ENCODE measurements at places on chromosomes 4 and X.

DNA sequence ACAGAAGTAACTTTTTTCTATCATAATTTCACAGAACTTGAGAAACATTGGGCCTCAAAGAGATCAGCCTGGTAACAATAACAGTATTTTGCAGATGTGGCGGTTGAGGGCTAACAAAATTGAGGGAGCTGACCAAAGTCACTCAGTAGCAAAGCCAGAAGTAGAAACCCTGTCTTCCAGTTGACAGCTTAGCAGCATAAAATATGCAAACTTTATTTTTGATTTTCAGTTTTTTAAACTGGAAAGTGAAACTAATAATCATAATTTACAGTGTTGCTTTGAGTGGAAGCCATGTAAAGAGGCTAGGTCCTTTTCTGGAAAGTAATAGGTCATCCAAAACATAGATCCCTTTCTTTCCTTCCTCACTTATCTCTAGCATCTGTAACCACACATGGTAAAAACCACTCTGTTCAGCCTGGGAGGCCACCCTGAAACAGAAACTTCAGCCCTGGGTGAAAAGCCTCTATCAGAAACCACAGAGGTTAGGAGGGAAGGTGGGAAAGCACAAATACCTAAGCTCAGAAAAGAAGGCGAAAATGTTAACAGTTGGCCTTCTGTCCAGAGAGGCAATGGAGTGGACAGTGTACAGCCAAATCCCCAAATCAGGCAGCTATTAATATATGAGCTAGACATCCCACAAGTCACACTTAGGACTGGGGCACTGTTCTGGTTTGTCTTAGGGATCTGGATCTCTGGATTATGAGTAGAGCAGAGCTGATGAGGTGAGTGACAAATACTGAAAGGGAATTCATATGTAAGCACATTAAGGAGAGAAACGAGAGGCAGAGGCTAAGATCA lies 61.1 kb upstream of the ARSJ start:
- DNase-seq: no peak

- DNase-seq: no peak
Observed at GRCh38 chr4:94732358-94732698, 25.4 kb upstream of the BMPR1B start.

GRCh38 chrX:82961129-82961528 lies 547.0 kb upstream of the POU3F4 start:
- DNase-seq: no peak

DNA sequence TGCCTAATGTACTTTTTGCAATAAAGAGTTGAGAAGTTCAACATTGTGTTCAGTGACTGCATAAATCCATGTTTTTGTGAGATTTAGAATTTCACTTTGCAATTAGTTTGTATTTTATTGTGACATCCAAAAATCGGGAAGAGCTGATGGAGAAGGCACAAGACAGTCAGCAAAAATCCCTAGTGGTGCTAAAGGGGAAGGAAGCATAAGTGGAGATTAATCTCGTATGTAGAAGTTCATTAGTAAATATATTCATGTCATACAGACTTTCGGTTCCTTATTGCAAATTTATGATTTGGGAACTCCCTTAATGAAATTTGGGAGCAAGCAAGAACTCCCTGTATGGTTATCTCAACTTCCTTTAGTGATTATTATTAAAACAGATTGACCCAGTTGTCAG lies 57.8 kb upstream of the SLC39A8 start:
- DNase-seq: no peak

DNA sequence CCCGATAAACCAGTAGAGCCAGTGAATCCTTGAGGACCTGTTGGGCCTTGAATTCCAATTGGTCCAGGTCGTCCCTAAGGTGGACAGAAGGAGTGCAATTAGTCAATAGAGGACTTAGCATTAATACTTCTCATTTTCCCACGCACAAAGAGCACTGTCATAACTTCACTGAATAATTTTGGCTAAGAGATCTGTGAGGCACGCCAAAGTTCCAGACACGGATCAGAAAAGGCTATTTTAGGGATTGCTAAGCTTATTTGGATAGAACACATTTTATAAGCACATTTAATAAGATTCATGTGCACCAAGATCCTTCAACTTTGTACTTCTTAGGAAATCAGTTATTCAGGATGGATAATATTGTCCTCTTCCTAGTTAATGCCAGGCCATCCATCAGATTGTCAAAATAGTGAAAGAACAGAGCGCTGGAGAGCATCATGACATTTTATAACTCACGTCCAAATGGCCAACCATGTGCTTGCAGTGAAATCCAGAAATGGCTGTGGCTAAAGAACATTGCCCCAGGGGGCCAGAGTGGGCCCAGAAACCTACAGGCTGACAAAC lies 129.8 kb downstream of the ATG4A start:
- no peak for DNase-seq

- no peak for DNase-seq
Observed at GRCh38 chr4:35836596-35836995, 407.7 kb downstream of the ARAP2 start.

- DNase-seq: no peak
Observed at GRCh38 chr4:58749206-58749605, 1639.0 kb upstream of the IGFBP7 start.

GRCh38 chr4:99462875-99463464 lies 27.8 kb upstream of the ADH7 start:
- peak; percentile 63 for DNase-seq

DNA sequence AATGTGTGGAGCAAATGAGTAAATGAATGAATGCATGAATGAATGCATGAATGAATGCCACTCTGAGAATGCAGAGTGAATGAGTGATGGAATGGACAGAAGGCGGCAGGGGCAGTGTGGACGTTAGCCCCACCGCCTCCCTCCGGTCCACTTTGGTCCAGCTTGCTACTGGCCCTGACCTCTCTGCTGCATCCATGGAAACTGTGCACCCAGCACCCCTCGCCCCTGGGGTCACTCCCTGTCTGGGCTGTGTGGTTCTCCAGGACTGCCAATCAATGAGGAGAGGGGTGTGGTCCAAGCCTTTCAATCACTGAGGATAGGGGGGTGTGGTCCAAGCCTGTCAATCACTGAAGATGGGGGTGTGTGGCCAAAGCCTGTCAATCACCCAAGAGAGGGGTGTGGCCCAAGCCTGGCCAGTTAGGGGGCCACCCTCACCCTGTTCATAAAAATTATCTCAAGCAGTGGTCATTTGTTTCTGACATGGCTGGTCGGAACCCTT lies 39.2 kb upstream of the ASMTL start:
- DNase-seq: peak; percentile 82

DNA sequence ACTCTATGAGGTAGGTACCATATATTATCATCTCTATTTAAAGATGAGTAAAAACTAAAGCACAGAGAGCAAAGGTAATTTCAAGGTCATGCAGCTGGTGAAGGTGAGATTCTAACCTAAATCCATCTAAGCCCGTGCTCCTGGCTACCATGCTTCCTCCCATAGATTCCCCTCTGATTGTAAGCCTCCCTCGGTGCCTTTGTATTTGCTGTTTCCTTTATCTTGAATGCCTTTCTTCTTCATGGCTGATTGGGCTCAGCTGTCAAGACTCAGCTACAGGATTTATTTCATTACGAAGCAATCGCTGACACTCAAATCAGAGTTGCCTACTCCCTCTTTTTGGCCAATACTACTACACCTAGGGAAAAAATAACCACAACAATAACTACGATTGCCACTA lies 217.1 kb downstream of the ARAP2 start:
- no peak for DNase-seq

GRCh38 chrX:55778322-55778721 lies 60.8 kb downstream of the RRAGB start:
- no peak for DNase-seq

DNA sequence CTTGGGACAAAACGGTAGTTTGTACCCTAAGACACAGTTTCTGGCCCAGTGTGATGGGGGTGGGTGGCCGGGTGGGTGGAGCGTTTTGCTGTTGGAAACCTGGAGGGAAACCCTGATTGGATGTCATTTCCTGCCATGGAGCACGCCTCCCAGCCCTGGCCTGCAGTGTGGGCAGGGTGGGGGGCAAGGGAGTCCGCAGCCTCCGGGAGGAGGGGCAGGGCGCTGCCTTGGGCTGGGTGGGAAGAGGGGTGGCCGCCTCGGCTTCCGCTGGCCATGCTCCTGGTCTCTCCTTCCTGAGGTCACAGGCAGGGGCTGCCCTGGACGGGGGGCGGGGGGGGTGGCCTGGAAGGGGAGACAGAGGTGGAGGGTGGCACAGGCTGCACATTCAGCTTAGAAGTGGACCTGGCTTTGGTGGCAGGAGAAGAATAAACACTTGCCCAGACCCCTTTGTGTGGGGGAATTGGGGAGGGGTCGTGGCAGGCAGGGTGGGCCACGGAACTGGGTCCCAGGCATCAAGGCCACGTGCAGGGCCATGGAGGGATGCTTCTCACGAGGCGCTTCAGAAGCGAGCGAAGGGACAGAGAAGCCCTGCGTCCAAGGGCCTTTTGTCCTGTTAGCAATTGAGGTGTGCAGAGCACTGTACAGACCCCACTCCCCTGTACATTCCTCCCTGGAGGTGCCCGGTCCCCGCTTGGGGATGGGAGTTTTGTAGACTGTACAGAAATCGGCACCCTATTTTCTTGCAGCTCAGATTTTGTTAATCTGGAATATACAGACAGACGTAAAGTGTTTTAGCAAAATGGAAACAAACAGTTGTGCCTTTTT lies 6.2 kb downstream of the NAT8L start:
- no peak for DNase-seq

GRCh38 chr4:23224684-23225420 lies 532.1 kb downstream of the GBA3 start:
- DNase-seq: no peak

DNA sequence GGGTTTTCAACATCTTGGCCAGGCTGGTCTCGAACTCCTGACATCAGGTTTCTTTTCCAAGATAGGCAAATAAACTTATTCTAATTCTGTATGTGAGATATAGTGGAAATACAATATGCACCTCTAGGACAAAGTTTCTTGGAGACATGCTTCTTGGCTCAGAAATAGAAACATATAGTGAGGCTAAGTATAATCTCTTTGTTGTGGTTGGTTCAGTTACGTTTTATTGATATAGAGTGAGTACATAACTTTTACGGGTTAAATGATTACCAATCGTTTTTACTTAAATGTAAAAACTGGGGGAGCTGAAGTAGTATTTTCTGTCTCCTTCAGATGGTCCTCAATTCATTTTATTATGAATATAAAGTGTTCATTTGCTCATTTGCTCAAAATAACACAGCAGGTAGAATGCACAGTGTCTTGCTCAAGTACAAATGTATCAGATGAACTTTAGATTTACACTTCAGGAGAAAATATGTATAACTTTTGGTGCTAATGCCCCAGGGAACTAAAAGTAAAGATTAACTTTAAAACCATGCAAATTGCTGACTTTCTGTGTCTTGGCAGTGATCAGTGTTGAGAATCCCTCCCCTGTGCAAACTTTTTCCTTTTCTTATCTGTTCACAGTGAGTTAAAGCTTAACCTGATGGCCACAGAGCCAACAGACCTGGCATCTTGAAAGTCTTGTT lies 77.6 kb downstream of the AFF1 start:
- no peak for DNase-seq

DNA sequence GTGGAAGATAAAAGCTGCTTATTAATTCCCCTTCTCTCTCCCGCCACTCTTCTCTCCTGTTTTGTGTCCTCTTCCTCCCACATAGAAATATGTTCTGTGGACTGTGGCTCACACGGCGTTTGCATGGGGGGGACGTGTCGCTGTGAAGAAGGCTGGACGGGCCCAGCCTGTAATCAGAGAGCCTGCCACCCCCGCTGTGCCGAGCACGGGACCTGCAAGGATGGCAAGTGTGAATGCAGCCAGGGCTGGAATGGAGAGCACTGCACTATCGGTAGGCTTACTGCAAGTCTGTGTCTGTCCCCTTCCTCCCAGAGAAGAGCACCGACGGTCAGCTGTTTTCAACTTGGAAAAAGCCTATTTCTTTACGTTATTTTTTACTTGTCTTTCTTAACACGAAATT lies 229.1 kb downstream of the DCTD start:
- no peak for DNase-seq

DNA sequence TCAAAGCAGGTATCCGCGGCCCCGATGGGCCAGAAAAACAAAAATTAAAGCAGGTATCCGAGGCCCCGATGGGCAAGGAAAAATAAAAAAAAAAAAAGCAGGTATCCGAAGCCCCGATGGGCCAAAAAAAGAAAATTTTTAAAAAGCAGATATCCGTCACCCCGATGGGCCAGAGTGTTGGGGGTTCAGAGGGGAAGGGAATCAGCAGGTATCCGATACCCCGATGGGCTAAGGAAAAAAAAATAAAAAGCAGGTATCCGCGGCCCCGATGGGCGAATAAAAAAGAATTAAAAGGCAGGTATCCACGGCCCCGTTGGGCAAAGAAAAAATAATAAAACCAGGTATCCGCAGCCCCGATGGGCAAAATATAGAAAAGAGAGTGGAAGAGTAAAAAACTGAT lies 289.0 kb downstream of the CHIC1 start:
- no peak for DNase-seq

- DNase-seq: no peak
Observed at GRCh38 chr4:186137196-186137794, 32.8 kb downstream of the FAM149A start.

GRCh38 chr4:144757969-144758368 lies 112.0 kb downstream of the HHIP start:
- no peak for DNase-seq

DNA sequence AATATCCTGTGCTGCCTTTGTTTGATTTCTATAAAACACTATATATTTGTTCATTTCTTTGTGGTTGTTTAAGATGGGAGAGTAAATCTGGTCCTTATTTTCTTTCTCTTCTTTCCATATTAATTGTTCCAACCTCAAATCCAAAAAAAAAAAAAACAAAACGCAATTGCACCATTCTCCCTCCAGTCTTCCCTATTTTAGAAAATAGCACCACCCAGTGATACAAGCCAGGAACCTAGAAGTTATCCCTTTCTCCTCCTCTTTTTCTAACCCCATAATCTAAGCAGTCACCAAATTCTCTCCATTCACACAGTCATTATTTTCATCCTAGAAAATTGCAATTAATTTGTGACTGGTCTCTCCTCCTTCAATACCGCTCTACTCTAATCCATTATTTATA lies 107.8 kb downstream of the GABRA3 start:
- no peak for DNase-seq

- DNase-seq: no peak
Observed at GRCh38 chrX:65451663-65452062, 82.9 kb downstream of the LAS1L start.

DNA sequence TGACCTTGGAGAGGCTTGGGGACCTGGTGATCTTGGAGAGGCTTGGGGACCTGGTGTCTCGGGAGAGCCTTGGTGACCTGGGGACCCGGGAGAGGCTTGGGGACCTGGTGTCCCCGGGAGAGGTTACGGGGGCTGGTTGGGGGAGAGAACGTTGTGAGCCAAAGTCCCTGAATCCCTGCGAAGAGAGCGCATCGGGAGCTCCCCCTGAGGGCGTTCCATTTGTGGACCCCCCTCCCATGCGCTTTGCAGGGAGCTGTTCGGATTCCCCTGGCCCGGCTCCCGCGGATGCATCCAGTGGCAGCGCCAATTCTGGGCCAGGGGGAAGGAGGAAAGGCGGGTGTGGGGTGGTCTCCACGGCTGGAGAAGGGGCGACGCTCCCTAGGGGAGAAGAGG lies 13.3 kb downstream of the SHOX start:
- no peak for DNase-seq

GRCh38 chrX:70553516-70553915 lies 108.9 kb downstream of the DLG3 start:
- DNase-seq: no peak

GRCh38 chr4:37935026-37935425 lies 25.2 kb upstream of the PTTG2 start:
- no peak for DNase-seq
